Muscle of back (tissue), 13 donors: ENCODE measurements at places on chromosomes 12 and 14. TPM values are rescaled to one million over a fixed set of nuclear protein-coding genes. Genes with fewer than 3 reads are reported as not detected.

DNA sequence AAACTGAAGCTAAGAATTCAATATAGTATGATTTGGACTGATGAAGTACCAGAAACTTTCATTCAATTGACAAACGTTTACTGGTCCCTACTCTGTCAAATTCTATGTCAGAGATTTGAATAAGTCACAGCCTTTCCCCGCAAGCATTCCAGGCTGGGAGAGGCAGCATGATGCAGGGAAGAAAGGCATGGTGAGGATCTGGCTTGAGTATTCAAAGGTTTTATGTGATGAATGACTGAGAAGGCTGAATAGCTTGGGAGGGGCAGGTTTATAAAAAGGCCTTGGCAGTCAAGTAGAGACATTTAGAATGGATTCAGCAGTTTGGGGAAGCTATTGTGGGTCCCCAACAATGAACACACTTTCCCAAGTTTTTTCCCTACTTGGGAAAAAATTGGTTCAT, 431.8 kb downstream of the DPF3 start:
- no peak for DNase-seq

GDF3 gene
- 0.13 TPM for polyA plus RNA-seq

TOMM20L gene
- 0.95 TPM for polyA plus RNA-seq

- peak; percentile 66 for DNase-seq
Observed at GRCh38 chr14:104680806-104681688, 8.4 kb upstream of the INF2 start.

- peak; percentile 48 for DNase-seq
Observed at GRCh38 chr12:122437656-122438121, 15.2 kb upstream of the CLIP1 start.

- DNase-seq = no peak
Observed at GRCh38 chr14:72824051-72824450, 69.8 kb downstream of the DPF3 start.

BIN2 gene
- polyA plus RNA-seq = 2.5 TPM

GRCh38 chr12:51191516-51192283, 18.8 kb upstream of the TFCP2 start:
- no peak for DNase-seq

- DNase-seq = no peak
Observed at GRCh38 chr14:25108959-25109358, 59.0 kb upstream of the STXBP6 start.

DNA sequence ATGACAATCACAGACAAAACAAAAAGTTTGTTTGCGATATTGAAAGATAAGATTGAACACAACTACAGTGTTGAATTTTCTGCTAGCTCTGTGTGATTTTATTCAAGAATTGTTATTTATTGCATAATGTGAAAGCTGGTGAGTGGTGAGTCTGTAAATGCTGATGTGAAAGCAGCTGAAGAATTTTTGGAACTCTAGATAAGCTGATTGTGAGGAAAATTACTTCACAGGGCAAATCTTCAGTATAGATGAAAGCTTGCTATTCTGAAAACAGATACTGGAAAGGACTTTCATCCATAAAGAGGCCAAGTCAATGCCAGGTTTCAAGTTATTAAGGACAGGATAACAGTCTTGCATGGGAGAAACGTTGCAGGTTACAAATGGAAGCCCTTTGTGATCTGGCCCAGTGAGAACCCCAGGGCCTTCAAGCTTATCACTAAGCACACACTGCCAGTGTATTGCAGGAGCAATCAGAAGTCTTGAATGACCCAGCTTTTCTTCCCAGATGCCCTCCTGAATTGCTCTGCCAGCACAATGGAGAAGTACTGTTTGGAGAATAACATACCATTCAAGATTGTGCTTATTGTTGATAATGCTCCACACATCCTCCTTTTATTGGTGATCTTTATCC, 153.7 kb downstream of the PCNX1 start:
- DNase-seq = no peak

GRCh38 chr14:61972711-61973110, 210.5 kb downstream of the SNAPC1 start:
- no peak for DNase-seq

AQP5 gene
- polyA plus RNA-seq = 0.50 TPM

- no peak for DNase-seq
Observed at GRCh38 chr14:72213424-72213823, 281.2 kb downstream of the RGS6 start.

CARMIL3 gene
- 0.13 TPM for polyA plus RNA-seq

GRCh38 chr14:51880835-51881580, 20.6 kb downstream of the GNG2 start:
- DNase-seq = no peak

GRCh38 chr12:51432921-51433320, 8.3 kb downstream of the SLC4A8 start:
- DNase-seq = no peak

GRCh38 chr14:51472881-51473280, 178.8 kb upstream of the FRMD6 start:
- no peak for DNase-seq

DNA sequence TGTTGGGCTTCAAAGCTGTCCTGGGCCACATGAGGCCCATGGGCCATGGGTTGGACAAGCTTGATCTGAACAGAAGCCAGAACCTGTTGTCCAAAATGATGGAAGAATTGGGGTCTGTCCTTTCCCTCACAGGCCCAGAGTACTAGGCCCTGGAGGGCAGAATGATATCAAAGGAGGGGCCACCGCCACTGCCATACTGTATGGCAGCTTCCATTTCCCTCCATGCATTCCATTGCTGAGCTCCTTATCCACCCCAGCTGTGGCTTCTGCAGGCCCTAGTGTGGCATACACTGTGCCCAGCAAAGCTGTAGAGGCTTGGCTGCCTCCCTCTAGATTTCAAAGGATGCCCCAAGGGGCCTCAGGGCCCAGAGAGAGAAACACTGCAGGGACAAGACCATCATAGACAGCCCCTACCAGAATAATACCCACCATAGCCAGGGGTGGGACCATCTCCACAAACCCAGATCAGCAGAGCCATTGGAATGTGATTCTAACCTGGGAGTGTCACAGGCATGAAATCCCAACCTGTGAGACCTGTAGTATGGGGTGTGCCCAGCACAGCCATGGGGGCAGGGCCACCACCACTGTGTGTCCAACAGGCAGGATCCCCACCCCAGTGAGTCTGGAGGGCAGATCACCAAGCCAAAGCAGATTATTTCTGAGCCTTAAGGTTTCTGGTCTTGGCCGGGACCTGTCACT, 61.4 kb upstream of the BEGAIN start:
- DNase-seq = no peak

TMED8 gene
- polyA plus RNA-seq = 7.6 TPM

ARHGEF40 gene
- 60.5 TPM for polyA plus RNA-seq

- DNase-seq = no peak
Observed at GRCh38 chr14:72808564-72808963, 85.3 kb downstream of the DPF3 start.
